M059J (cell line): ENCODE measurements at places on chromosomes 1 and 21.

GRCh38 chr1:156233426-156234127 is 8.4 kb upstream of the BGLAP start:
- peak; percentile 82 for DNase-seq

GRCh38 chr1:228830954-228831481 is 95.7 kb downstream of the RHOU start:
- DNase-seq, result peak; percentile 83

DNA sequence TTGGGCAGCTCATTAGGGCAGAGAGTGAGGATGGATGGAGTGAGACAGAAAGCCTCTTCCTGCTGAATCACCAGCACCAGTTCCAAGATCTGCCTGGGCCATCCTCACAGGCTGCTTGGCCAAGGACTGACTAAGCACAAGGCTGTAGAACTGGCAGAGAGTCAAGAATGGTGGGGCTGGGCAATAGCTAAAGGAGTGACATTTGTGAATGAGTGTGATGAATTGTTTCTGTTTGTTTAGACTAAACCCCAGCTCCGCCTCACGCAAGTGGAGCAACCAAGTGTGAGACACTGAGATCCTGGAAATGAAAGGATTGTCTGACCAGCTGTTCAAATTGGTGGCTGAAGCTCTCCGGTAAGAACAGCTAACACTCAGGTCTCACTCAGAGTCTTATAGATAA is 38.6 kb downstream of the BRINP2 start:
- peak; percentile 98 for DNase-seq

- no peak for DNase-seq
These were observed 11.2 kb upstream of the TTLL7 start for GRCh38 chr1:84010136-84010535.

DNA sequence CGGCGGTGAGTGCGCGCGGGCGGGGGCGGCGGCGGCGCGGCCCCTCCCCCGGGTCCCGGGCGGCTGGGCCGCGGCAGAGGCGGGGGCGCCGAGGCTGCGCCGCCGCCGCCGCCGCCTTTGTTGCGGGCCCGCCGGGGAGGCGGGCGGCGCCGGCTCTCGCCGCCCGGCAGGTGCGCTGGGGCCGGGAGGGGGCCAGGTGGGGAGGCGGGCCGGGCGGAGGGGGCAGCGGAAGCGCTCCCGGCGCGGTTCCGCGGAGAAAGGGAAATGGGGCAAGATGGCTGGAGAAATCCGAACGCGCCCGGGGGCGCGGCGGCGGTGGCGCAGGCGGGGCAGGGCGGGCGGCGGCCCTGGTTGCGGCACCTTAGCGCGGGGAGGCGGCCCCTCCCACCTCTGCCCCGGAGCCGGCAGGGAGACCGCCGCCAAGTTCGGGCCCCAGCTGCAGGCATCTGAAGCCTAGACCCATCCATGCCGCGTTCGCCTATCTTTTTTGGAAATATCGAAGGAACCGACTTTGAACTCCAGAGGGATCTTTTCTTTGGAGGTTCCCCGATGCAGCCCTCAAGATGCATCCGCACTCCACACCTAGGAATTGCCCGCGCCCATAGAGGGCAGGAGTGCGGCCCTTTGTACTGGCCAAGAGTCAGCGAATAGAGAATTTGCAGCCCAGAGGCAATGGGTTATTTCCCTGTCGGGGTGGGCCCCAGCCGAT is 479 bp downstream of the POGK start:
- DNase-seq, result peak; percentile 40

DNA sequence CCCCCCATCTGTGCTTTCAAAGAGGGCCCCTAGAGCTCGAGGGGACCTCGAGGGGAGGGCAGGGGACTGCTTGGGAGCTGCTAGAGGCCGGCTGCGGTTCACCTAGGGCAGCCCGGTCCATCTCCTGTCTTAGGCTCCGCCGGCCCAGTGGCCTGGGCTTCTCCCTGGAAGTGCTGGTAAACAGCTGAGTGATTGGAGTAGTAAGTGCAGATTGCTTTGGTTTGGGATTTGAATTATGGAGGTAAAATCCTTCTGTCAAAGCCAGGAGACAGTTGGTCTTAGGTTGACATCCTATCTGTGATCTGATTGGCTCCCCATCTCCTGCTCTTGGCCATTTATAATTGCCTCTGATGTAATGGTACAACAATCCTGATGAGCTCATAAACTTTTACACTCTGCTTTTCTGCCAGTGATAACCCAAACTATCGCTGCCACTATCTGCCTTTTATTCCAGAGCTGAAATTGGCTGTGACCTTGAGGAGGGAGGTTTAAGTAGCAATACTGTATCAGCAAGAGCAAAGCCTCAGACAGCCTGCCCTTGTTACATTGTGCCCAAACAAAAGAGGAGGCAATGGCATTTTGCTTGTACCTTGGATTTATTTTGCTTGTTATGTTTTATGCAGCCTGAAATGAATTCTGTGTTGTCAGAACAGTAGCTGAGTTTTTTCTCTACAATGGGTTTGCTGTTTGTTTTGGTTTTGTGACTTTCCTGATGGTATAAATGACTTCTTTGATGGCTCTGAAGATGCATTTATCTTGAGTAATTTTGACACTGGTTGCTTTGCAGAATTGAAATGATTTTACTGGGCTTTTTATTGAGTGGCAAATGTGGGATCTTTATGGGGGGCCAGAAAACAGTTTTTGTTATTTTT is 2.4 kb downstream of the ARID1A start:
- DNase-seq, result peak; percentile 98

DNA sequence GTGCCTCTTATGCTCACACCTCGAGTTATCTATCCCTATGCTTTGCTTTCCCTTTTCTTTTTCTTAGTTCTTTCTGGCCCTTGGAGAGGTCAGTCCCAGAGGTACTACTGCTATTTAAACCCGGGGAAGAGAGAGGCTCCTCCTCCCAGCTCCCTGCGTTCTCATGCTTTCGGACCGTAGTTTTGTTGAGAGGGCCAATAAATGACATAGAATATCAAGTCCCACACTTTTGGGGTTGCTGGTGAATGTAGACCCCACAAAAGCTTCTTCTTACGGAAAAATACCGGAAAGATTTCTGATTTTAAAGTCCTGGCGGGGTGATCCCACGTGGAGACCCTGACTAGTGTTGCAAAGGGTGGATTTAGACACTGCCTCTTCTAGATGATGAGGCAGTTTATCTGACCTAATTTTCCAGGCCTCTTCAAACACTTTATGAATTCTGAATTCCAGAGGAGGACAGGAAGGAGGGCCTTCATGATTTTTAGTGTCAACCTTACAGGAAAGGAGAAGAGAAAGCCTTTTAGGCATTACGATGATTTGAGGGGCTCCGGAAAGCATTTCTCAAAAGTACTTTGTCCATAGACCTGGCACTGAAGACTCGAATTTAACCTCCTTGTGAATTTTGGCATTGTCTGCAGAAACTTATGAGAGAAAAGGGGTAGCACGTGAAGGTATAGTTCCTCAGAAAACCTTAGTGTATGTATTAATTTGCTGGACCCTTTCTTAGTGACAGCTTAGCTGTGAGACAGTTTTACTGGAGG is 694 bp downstream of the TMEM167B start:
- DNase-seq, result peak; percentile 71

DNA sequence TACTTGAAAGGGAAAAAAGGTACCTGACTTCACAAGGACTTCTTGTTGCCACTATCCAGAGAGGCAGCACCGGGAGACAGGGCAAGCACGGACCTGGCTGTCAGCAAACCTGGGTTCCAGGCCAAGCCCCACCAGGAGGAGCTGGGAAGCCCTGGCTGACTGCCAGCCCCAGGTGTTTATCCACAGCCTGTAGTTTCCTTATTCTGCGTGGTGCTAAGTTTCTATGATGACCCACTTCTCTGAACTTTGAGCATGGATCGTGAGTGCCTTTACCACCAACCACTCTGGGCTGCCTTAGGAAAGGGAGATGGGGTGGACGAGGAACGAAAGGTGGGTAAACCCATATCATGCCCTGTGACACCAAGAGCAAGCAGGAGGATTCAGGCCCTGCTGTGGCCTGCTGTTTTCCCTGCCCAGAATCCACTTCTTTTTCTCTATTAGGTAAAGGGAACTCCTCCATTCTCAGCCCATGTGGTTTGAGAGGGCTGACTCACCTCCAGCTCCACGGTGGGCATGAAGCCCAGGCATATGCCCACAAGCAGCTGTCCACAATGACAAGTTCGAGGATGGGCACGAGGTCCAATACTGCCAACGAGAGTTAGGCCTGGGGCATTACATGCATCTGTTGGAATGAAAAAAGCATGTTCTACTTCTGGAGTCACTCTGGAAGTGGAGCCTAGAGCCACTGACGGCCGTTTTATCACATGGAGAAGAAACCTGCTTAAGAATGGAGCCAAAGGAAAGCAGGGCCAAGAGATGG is 20.3 kb downstream of the TSPAN2 start:
- peak; percentile 97 for DNase-seq

DNA sequence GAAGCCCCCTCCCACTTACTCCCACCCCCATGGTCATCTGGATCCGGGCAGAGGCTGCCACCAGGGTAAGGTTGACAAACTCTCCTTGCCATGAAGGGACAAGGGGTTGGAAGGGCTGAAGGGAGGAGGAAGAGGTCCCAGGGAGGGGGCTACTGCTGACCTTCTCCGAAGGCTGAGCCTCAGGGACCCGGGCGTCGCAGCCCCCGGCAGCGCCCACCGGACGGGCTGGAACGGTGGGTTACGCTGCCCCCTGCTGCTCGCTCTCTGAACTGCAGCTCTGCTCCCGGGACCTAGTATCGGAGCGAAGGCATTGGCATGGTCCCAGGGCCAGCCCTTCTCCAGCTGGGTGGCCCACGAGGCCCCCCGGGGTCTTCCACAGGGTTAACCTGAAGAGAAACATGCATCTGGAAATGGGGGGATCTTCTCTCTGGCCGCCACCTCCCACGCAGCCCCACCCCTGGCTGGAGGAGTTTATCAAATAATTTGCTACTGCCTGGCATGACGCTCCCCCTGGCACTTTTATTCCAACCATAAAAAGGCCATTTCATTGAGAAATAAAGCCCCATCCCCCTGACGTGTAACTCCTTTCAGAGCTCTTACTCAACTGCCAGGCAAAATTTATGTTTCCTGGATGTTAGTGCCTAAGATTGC is 70.4 kb upstream of the TARDBP start:
- peak; percentile 29 for DNase-seq

- peak; percentile 25 for DNase-seq
These were observed 155.1 kb upstream of the DNAH14 start for GRCh38 chr1:224774378-224774777.

- no peak for DNase-seq
These were observed 270.6 kb downstream of the TPR start for GRCh38 chr1:186104459-186104858.

DNA sequence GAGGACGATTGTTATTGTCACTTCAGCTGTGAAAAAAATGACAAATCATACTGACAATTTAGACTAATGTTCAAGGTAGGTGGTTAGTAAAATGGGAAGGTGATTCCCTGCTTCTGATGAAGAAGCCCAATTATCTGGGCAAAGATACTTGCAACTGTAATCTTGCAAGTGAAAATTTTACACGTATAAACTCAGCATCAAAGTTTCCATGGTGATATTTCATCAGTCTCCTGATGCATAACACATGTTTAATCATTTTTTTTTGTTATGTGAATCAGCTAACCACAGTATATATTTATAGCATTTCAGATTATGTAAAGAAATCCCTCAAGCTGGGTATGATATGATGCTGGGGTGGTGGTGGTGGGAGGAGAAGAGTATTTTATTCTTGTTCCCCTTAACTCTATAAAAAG is 16.4 kb upstream of the KCNK1 start:
- DNase-seq, result peak; percentile 16

DNA sequence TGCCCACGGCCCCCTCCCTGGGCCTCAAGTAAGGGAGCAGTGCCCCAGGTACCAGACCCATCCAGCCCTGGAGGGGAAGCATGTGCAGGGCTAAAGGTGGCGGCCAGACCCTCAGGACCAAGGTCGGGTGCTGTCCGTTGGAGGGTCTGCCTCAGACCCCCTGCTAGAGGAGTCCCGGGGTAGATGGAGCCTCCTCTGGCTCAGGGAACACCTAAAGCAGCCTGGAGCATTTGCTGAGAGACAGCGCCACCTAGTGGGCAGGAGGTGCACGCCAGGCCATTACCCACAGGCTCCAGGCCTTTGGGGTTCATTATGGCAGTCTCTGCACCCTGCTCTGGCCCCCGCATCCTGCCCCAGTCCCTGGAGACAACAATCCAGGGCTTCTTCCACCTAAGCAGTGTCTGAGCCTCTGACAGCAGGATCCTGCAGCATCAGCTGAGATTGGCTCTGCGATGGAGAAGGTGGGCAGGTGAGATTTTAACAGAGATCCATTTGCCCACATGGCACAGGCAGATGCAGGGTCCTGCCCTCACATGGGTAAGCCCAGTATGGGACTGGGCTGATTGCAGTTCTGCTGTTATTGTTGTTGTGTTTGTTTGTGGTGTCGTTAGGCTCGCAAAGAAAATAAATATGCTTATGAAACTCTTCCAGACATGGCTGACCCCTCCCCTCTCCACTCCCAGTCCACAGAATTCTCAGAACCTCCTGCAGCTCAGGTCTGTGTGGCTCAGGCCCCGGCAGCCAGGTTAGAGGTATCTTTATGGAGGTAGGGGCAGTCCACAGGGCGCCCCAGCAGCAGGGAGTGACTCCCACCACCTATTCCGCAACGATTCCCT is 42.4 kb downstream of the CTNNBIP1 start:
- DNase-seq, result peak; percentile 71

- no peak for DNase-seq
These were observed 14.9 kb downstream of the TARDBP start for GRCh38 chr1:11027316-11027715.

DNA sequence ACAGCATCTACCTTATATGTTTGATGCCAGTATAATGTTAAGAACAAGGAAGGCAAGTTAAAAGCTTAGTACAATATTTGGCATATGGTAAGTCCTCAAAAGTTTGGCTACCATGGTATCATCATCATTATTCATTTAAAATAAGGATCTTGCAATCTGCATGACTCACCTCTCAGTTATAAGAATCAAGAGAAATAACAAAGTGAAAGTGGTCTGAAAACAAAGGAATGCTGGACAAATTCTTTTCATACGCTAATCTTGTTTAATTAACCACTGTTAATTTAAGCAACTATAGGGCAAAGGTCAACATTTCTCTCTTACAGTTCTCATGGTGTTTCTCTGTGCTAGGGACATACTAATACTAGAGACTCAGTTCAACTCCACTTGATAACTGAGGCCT is 13.0 kb upstream of the CLDN19 start:
- DNase-seq, result peak; percentile 31

GRCh38 chr1:60620087-60620486 is 462.3 kb upstream of the NFIA start:
- DNase-seq, result no peak

DNA sequence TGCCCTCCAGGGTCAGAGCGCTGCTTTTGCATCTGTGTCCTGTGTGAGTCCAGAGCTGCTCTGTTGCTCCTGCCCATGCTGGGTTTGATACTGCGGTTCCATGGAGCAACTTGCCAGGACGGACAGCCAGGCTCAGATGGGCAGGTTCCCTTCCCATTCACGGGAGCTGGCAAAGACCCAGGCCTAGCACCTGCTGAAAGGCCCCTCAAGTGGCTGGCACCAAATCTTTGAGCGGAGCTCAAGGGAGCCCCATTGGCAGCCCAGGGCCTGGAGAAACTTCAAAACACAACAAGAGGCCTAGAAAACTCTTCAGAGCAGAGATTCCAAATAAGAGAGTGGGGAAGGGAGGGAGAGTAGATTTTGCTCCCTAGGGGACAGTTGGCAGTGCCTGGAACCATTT is 97.2 kb downstream of the ACTL8 start:
- DNase-seq, result no peak
